ENCODE measurements at places on chromosomes 6 and 20. TPM values are rescaled to one million over a fixed set of nuclear protein-coding genes. Genes with fewer than 3 reads are reported as not detected.

Gene PDYN
- polyA plus RNA-seq, result not detected

Gene TOX2
- 2.4 TPM for polyA plus RNA-seq

Gene SRF
- 4.8 TPM for polyA plus RNA-seq

Gene KLC4
- polyA plus RNA-seq, result 11.0 TPM

Gene PFDN4
- 93.9 TPM for polyA plus RNA-seq

Gene PPP1R14C
- polyA plus RNA-seq, result 0.38 TPM

Gene HEY2
- 0.76 TPM for polyA plus RNA-seq

Gene CCN2
- not detected for polyA plus RNA-seq

Gene FITM2
- 0.40 TPM for polyA plus RNA-seq

Gene DYNLT2
- 0.68 TPM for polyA plus RNA-seq

Gene PLN
- polyA plus RNA-seq, result not detected

Gene IP6K3
- polyA plus RNA-seq, result not detected

Gene CD40
- polyA plus RNA-seq, result 4.3 TPM

Gene SLC17A1
- not detected for polyA plus RNA-seq

Gene CTCFL
- polyA plus RNA-seq, result not detected

Gene GRIK2
- not detected for polyA plus RNA-seq

Gene ZNF311
- not detected for polyA plus RNA-seq

Gene MRAP2
- polyA plus RNA-seq, result not detected

Gene NKAPL
- 0.28 TPM for polyA plus RNA-seq

Gene HLA-DRB1
- 45.8 TPM for polyA plus RNA-seq

Gene HRH3
- not detected for polyA plus RNA-seq

Gene SLC22A16
- not detected for polyA plus RNA-seq

Gene SAPCD1
- not detected for polyA plus RNA-seq
